NCI-H526 (cell line): ENCODE measurements at places on chromosomes 2 and 18.

DNA sequence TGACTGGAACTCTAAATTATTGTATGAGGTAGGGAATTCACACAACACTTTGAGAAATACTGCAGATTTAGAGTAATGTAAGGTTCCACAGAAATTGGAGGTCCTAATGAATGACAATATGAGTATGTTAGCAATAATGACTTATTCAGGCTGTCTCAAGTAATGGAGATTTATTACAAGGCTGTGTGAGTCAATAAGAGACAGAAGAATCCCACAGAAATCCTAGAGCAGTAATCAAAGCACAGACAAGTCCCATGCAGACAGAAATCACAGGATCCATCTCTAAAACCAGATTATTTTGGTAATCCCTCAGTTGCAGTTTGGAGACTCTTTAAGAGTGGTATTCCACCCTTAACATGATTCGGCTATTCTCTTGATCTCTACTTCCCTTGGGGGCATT lies 83.6 kb downstream of the FAM161A start:
- no peak for DNase-seq

DNA sequence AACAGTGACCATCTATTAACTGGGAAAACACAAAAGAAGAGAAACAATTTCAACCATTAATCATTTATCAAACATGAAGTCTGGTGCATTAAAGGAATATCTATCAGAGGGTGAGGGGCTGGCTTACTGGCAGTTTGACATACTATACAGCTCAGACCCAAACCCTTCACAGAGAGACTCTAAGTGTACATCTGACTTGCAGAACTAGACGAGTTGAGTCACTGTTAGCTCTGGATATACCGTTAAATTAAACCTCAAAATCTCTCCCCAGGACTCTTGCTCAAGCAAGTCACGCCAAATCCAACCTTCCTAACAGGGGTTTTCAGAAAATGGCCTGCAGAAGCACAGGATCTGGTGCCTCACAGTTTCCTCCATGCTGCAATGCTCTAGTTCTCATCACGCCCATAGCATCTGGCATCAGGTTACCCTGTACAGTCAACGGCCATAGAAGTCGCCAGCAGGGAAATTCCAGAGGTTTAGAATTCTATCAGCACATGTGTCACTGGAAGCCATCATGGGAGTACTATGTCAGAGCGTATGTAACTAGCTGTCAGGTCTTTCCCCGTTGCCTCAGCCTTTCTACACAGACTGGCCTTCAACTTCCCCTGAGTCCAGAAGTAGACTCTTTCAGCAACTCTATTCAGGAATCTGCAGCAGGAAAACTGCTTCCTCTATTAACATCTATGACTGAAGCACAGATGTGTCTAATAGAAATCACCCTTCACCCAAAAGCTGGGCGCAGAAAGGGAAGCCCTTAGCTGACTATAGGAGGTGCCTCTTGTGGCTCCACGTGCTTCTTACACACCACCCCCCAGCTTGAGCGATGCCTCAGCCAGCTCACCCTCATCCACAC lies 9.3 kb downstream of the TGOLN2 start:
- no peak for DNase-seq

GRCh38 chr2:14475994-14476393 lies 156.5 kb upstream of the LRATD1 start:
- no peak for DNase-seq

- DNase-seq: peak; percentile 80
Observed at GRCh38 chr2:236790963-236791362, 221.3 kb downstream of the ACKR3 start.

DNA sequence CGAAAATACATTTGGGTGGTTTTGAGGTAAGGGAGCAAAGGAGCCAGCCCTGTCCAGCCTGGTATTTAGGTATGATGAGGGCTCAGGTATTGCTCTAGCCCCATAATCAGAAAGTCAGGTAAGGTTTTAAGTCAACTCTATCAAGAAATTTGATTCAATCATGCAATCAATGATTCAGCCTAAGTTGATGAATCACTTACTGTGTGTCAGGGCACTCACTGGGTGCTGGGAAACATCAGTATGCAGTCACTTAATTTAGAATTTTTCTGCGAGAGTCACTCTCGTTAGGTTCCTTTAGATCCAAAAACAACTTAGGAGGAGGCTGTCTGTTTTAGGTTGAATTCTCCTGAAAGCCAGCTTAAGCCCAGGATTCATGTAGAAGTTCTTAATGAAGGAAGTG lies 17.7 kb upstream of the SERPINB2 start:
- DNase-seq: no peak

- no peak for DNase-seq
Observed at GRCh38 chr2:25742501-25742900, 69.1 kb upstream of the DTNB start.

DNA sequence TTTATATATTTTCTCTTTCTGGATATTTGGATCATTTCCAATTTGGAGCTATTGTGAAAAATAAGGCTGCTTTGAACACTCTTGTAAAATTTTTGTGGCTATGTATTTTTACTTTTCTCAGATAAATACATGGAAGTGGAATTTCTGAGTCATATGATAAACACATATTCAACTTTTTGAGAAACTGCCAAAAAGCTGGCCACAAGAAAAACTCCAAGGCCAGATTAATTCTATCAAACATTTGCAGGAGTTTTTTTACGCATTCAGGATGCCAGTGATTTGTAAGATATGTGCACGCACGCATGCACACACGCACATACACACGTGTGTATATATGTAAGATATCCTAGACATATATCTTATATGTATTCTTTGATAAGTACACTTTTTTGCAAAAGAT lies 477.5 kb upstream of the SPHKAP start:
- DNase-seq: no peak
